KBM-7 (cell line): ENCODE measurements at places on chromosomes 16 and 17.

- DNase-seq, result no peak
These were observed 112.2 kb downstream of the METRNL start for GRCh38 chr17:83191388-83192160.

GRCh38 chr17:16123531-16123930 is 91.8 kb downstream of the NCOR1 start:
- no peak for DNase-seq

GRCh38 chr16:389352-389751 is 7.6 kb upstream of the PGAP6 start:
- DNase-seq, result no peak

DNA sequence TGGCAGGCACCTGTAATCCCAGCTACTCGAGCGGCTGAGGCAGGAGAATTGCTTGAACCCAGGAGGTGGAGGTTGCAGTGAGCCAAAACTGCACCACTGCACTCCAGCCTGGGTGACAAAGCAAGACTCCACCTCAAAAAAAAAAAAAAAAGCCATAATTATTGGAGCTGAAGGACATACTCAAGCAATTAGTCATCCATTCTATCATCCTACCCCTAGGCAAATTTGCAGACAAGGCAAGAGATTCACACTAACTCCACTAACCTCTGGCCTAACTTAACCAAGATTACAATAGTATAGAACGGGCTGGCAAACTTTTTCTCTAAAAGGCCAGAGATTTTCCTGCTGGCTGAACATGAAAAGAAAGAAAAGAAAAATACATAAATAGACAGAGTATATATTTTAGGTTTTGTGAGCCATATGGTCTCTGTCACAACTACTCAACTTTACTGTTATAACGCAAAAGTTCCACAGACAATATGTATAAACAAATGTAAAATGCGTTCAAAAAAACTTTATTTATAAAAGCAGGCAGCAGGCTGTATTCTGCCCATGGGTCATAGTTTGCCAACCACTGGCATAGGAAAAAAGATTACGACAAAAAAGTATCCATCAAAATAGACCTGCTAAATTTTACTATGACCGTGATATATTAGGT is 29.7 kb downstream of the BRIP1 start:
- no peak for DNase-seq
